Memory B cell (primary cell): ENCODE measurements at places on chromosomes 4 and X.

DNA sequence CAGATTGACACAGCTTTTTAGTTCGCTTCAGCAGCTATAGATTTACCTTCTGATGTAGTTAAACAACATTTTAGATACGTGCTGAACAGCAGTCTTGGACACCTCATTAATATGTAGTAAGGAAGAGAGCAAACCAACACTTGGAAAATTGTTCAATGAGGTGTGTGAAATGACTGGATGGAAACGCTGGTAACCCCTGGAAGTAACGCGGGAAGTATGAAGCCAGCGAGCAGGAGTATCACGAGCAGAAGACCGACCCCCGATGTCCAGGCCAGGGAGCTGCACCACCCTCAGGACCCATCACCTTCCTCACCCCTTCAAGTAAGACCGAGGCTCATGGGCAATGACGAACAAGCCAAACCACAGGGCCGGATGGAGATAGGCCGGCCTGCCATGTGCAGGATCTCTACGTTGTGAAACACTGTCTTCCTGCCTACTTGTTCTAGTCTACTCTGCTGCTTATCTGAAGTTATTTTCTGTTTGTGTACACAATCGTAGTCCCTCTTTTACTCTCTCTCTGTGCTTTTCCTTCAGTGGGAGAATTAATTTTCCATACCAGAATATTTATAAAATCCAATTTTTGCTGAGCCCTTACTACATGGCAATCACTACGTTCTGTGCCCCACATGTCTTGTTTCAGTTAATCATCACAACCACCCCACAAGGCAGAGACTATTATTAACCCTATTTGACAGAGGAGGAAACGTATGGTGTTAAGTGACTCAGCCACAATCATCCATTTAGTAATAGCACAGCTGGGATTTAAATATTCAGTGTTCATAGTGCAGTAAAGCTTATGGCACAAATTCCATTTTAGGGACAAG is 221.7 kb downstream of the APBB2 start:
- DNase-seq: no peak

DNA sequence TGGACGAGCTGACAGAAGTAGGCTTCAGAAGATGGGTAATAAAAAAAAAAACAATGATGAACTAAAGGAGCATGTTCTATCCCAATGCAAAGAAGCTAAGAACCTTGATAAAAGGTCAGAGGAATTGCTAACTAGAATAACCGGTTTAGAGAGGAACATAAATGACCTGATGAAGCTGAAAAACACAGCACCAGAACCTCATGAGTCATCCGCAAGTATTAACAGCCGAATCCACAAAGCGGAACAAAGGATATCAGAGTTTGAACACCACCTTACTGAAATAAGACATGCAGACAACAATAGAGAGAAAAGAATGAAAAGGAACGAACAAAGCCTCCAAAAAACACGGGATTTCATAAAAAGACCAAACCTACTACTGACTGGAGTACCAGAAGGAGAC is 10.5 kb downstream of the NELFA start:
- no peak for DNase-seq

DNA sequence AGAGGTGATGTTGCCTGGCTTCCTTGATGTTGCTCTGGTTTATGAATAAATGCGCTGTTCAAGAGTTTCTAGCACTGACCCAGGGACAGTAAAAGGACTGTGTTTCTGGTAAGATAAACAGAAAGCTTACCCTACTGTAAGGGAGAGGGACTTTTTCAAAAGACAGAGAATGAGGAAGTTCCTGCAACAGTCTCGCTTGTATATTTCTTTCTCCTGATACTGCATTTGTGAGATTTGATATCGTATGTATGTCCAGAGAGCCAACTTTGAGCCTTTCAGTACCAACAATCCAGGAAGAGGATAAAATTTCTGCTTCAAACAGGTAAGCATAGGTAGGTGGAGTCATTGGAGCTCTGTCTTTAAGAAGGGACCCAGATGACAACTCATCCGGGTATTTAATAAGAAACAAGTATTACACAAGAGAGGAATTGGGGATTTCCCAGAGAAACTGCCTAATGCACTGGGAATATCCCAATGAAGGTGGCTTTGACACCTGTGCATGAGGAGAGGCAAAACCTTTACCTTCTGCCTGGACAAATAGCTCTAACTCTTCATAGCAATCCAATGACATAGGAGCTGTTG is 773 bp downstream of the DAPP1 start:
- DNase-seq: peak; percentile 37

GRCh38 chr4:95114521-95114920 is 356.8 kb downstream of the BMPR1B start:
- DNase-seq: no peak

GRCh38 chrX:130704053-130705038 is 198.7 kb downstream of the ENOX2 start:
- DNase-seq: no peak

- DNase-seq: no peak
Observed at GRCh38 chr4:139144161-139144859, 32.7 kb downstream of the ELF2 start.

GRCh38 chr4:140014284-140014683 is 139.7 kb downstream of the MAML3 start:
- DNase-seq: no peak

GRCh38 chr4:166123546-166123945 is 250.5 kb downstream of the TLL1 start:
- no peak for DNase-seq
